ENCODE measurements at places on chromosomes 4 and X. TPM values are rescaled to one million over a fixed set of nuclear protein-coding genes. Genes with fewer than 3 reads are reported as not detected.

DNA sequence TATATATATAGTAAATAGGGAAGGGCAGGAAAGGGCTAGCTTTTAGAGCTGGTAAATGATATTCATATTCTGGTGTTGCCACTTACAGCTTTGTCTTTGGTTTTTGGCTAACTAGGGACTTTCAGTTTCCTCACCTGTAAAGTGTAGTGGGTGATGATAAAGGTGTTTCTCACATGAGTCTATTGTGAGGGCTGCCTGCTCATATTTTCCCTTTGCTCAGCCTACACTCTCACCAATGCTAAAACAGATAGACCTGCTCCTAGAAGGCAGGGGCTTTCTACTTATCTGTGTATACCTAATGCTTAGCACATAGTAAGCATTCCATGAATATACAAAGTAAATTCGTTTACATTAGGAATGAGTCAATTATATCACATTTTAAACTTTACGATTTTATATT is 137.2 kb upstream of the HS3ST1 start:
- no peak overlapping the region for H3K4me3 ChIP-seq
- H3K27ac ChIP-seq = no peak overlapping the region
- DNase-seq = no peak
- no peaks in the 10 kb centered on the region for H3K27me3 ChIP-seq
- H3K4me1 ChIP-seq = no peaks in the 10 kb centered on the region

GRCh38 chr4:147731580-147732517 is at the start of gene ARHGAP10:
Gene ARHGAP10, plus strand, starts transcription at chr4:147732088. Its CDS starts 214 bp downstream, at chr4:147732302.
- peak within 1 kb of the TSS; percentile 94 for H3K4me3 ChIP-seq
- DNase-seq = peak; percentile 37
- no peaks in the 10 kb centered on the region for H3K27me3 ChIP-seq
- no peaks in the 10 kb centered on the region for H3K36me3 ChIP-seq

GRCh38 chr4:12595986-12596385 is 888.2 kb downstream of the RAB28 start:
- no peak overlapping the region for H3K27ac ChIP-seq
- no peaks in the 10 kb centered on the region for H3K27me3 ChIP-seq
- no peak for DNase-seq

DNA sequence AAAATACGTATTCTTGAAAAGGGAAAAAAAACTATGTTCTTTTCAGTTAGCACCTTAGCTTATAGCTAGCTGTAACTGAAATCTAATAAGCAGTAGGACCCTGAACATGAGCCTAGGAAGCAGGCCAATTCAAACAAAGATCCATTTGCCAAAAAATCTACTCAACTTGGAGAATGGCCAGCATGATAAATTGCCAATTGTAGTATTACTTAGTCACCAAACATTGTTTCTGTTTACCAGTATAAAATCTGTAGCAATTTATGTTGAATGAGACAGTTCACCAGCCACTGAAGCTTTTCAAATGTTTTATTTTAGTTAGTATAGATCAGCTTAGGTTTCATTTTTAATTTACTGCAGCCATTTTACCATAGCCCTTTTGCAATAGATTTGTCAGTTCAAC is 323.6 kb upstream of the DIPK2B start:
- H3K4me1 ChIP-seq = no peaks in the 10 kb centered on the region
- DNase-seq = no peak
- H3K27me3 ChIP-seq = no peaks in the 10 kb centered on the region
- H3K27ac ChIP-seq = no peak overlapping the region
- H3K36me3 ChIP-seq = no peaks in the 10 kb centered on the region
- H3K4me3 ChIP-seq = no peak overlapping the region

GRCh38 chr4:112865443-112865842 is 184.0 kb upstream of the ANK2 start:
- H3K36me3 ChIP-seq = no peaks in the 10 kb centered on the region
- H3K27ac ChIP-seq = no peak overlapping the region

DNA sequence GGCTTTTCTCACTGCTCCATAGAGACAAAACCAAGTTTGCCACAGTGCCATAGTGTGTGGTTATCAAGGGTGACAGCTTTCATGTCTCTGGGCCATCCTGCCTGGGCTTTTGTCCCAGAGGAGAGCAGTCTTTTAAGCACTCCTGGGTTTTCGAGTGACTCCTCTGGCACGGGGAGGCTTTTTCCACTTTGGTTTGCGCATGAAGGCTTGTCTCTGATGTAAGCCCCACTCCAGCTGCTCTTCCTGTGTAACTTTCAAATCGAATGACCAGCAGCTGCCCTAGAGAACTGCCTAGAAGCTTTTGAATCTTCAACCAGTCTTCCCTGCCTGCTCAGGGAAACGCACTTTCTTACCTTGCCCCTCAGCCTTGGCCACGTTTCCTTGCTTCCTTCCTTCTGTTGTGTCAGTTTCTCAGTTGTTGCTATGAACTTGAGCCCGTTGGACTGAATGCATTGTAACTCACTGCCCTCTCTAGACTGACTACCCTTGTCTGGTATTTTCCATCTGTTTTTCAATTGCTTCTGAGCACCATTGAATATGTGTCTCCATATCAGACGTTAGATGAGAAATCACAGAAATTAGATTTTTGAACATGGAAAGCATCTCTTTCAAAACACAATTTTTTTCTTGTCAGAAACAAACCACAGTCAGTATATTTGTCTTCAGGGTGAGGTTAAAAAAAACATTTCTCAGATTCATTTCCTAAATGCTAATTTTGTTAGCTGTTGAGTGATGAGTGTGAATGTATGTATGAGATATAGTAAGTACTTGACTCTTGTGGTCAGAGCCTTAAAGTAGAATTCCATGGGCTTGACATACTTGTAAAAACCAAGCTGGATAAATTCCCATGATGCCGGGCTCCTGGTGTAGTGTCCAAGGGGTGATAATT is 45.3 kb downstream of the SLC9A6 start:
- H3K4me3 ChIP-seq = peak overlapping the region; percentile 45
- peaks cover 15% of the 10 kb centered on the region for H3K4me1 ChIP-seq
- peak overlapping the region; percentile 90 for H3K27ac ChIP-seq
- no peaks in the 10 kb centered on the region for H3K36me3 ChIP-seq

DNA sequence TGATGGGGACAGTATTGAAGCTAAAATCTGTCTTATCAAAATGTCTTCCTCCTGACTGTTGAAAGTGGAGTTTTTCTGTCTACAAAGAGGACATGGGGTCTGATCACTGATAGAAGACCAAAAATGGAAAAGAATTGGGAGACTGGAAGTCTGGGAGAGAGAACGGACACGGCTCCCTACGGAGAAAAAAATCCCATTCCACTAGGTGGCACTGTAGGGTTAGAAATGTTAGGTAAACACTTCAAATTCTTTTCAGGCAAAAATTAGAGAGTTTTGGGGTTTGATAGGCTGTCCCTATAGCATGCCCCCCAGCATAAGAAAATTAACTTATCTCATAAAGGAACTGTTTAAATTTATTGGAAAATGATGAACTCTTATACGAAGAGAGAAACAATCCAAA is 200.5 kb downstream of the FAM133A start:
- no peak overlapping the region for H3K27ac ChIP-seq
- H3K4me1 ChIP-seq = no peaks in the 10 kb centered on the region
- H3K27me3 ChIP-seq = no peaks in the 10 kb centered on the region
- no peaks in the 10 kb centered on the region for H3K36me3 ChIP-seq

DNA sequence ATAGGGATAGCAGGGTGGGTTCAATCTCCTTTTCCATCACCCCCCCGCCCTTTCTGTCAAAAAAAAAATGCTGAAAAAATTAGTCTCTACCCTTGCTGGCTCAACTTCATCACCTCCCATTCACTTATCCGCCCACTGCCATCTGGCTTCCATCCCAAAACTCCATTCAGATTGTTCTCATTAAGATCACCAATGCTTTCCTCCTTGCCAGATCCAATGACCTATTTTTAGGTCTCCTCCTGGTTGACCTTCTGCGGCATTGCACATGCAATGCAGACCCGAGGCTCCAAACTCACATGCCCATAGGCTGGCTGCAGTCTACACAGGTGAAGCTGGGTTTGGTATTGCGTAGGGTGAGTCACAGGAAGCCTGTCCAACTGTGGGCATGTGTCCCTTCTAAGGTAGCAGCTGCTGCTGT is 21.1 kb upstream of the STIM2 start:
- H3K4me3 ChIP-seq = no peak overlapping the region
- no peaks in the 10 kb centered on the region for H3K4me1 ChIP-seq
- no peaks in the 10 kb centered on the region for H3K27me3 ChIP-seq
- H3K36me3 ChIP-seq = no peaks in the 10 kb centered on the region
- no peak overlapping the region for H3K27ac ChIP-seq

DNA sequence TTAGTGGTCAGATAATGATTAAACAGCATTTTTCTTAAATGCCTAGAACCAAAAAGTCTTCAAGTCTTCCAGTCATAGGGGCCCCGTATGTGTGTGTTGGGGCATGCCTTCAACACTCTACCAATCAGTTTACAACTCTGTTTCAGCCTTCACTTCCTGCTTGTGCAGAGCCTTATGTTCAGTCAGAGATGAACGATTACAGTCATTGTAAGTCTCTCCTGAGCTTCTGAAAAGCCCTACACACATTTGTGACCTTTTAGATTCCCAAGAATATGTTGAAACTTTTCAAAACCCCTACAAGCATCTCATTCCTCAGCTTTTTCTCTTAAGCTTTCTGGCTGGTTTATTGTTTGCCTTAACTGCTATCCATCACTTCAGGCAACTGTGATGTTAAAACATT is 591.2 kb downstream of the ZNF674 start:
- no peak for DNase-seq
- H3K27ac ChIP-seq = no peak overlapping the region
- no peaks in the 10 kb centered on the region for H3K36me3 ChIP-seq
- no peaks in the 10 kb centered on the region for H3K27me3 ChIP-seq
- H3K4me3 ChIP-seq = no peak overlapping the region

DNA sequence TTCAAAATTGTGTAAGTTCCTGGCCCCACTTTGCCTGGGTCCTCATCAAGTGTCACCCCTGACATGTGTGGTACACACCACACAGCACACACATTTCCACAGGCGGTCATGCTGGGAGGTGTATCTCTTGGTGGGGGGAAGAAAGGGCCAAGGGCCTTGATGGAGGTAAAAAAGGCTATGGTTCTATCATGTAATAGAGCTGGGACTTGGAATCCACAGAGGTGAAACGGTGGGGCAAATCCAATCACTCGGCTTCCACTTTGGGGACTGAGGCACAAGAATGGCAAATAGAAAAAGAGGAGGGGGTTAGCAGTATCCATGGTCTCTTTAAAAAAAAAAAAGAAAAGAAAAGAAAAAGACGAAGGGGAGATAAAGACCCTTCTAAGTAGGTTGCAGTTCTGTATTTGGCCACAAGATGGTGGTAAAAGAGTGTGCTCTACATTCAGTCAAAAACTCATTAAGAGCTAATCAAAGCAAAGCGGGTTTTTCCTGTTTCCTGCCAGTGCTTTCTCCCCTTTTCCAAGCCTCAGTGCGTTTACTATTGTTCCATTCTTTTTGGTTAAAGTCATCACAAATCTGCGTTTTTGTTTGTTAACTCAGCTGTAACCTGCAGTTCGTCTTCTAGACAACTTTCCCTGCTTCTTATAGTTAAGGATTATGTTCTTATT is 37.0 kb upstream of the ATP6AP2 start:
- no peaks in the 10 kb centered on the region for H3K4me1 ChIP-seq
- H3K27ac ChIP-seq = no peak overlapping the region
- H3K27me3 ChIP-seq = no peaks in the 10 kb centered on the region
- no peak for DNase-seq
- no peaks in the 10 kb centered on the region for H3K36me3 ChIP-seq
- H3K4me3 ChIP-seq = peak overlapping the region; percentile 39

- H3K27me3 ChIP-seq = no peaks in the 10 kb centered on the region
- H3K27ac ChIP-seq = no peak overlapping the region
- H3K4me1 ChIP-seq = peaks cover 22% of the 10 kb centered on the region
- DNase-seq = no peak
These were observed 1.5 kb upstream of the PAPSS1 start for GRCh38 chr4:107721436-107722100.

DNA sequence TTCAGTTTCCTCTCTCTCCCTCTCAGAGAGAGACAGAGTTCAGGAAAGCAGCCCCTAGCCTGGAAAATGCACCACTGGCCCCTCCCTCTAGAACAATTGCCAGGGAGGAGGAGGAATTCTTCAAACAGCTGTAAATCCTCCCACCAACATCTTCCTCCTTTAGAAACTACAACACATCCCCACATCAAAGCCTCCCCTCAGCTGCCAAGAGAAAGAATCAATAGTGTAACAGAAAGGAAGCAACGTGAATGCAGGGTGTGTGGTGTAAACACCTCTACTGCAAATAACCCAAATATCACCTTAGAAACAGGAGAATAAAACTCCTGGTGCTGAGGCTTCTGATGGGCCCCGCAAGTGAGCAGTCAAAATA is 249.9 kb upstream of the GATB start:
- H3K27me3 ChIP-seq = no peaks in the 10 kb centered on the region
- H3K27ac ChIP-seq = no peak overlapping the region
- H3K4me3 ChIP-seq = no peak overlapping the region
- DNase-seq = no peak
- no peaks in the 10 kb centered on the region for H3K36me3 ChIP-seq
- peaks cover 13% of the 10 kb centered on the region for H3K4me1 ChIP-seq

DNA sequence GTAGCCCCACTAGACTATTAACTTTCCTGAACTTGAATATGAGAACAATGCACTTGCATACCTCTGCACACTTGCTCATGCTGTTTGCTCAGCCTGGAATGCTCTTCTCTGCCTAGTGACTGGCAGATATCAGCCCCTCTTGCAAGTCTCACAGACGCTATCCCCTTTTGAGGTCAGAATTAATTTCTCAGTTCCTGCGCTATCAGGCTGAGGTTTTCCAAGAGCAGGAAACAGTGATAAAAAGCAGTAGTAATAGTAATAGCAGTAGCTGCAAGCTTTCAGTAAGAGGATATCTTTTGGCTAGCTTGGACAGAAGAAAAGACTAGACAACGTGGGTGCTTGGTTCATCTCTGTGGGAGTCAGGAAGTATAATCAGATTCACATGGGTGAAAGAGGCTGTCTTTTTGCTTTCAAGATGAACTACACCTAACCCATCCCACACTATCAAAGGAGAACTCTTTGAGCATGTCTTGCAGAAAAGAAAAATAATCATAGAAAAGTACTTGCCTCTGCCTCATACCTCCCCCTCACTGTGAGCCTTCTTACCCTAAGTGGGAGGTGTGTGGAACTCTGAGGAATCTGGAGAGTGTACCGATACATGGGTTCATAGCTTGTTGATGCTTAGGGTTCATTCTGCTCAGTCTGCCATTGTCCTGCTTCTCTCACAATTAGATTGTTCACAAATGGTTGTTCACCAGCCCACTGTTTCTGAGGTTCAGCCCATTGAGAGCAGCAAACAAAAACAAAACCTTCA is 11.3 kb upstream of the DRP2 start:
- H3K4me1 ChIP-seq = no peaks in the 10 kb centered on the region
- H3K4me3 ChIP-seq = no peak overlapping the region
- no peak overlapping the region for H3K27ac ChIP-seq
- H3K36me3 ChIP-seq = no peaks in the 10 kb centered on the region
- H3K27me3 ChIP-seq = no peaks in the 10 kb centered on the region

- H3K27ac ChIP-seq = no peak overlapping the region
- H3K27me3 ChIP-seq = no peaks in the 10 kb centered on the region
- H3K36me3 ChIP-seq = no peaks in the 10 kb centered on the region
These were observed 502.9 kb upstream of the SLIT2 start for GRCh38 chr4:19748519-19749479.

GRCh38 chr4:85607624-85608023 is 132.7 kb downstream of the ARHGAP24 start:
- H3K27ac ChIP-seq = no peak overlapping the region
- no peak overlapping the region for H3K4me3 ChIP-seq
- H3K36me3 ChIP-seq = no peaks in the 10 kb centered on the region
- no peaks in the 10 kb centered on the region for H3K27me3 ChIP-seq
- no peaks in the 10 kb centered on the region for H3K4me1 ChIP-seq

HHIP gene
- total RNA-seq = 0.54 TPM

CABS1 gene
- total RNA-seq = not detected

IL2 gene
- not detected for total RNA-seq

Measured in thoracic aorta (tissue), 2 donors.